GOT3 (cell line): ENCODE measurements at places on chromosomes 6 and 20.

GRCh38 chr20:63518351-63518861 is 2.2 kb upstream of the PPDPF start:
- DNase-seq = no peak

DNA sequence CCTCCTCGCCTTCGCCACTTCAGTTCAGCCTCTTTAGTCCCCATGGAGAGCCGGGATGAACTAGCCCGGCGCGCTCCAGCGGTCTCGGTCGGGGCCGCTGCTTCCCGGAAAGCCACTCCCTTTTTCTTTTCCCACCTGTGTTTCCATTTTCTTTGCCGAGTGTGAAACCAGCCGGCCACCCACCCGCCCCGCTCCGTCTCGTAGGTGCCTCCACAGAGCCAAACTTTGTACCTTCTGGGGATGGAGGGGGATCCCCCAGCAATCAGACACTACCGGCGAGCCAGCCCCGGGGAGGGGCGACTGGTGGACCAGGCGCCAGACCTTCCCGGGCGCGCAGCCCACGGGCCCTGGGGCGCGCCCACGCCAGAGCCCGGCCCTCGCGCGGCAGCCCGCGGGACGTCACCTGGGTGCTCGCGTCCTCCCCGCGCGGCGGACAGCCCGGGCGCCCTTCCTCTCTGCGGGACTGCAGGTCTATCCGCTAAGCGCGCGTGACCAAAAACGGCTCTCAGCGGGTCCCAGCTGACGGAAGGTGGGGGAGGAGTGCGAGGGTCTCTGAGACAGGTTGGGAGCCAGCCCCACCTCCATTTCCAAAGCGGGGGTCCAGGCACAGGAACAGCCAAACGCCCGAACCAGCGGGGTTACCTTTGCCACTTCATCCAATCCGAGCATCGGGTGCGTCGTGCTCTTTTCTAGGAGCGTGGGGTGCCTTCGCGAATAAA is at the start of gene MCHR2:
Gene MCHR2, minus strand, starts transcription at position 691 of the 719 bp plus-strand sequence. CDS start 38,076 bp downstream, outside the sequence.
- DNase-seq = no peak

GRCh38 chr6:79861023-79861422 is 86.3 kb downstream of the ELOVL4 start:
- DNase-seq = no peak

DNA sequence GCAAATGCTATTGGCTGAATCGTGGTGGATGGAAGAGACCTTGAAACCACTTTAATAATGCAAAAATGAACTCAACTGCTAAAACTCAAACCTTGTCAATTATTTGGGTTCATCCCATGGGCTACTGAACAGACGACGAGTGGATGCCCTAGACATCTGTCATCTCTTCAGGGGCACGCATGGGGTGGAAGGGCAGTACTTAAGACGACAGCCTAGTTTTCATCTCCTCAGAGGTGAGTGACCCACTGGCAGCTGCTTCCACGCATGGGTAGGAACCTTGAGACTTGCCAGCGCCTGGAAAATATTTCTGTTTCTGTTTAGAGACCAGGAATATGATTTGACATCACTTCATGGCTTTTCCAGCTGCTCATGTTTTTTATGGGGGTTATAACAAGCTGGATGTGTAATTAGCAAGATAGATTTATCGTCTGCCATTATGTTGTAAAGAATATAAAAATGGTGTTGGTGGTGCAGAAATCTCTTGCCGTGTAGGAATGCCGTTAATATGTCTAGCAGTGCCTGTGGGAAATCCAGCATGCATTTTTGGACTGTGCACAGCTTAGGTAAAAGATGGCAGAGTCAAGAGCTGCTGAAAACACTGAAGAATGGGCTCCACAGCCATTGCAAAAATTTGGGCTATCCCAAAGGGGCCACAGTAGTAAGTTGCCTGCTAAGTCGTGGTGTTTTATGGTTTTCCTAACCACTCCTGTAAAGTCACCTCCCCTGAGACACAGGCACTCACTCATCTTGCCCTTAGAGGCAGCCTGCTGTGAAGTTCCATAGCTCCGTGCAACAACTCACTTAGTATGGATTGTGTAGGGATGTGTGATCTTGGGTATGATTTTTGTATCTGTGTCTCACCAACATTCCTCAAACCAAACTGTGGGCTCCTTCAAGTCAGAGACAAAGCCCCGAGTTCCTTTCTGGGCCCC is 203.3 kb downstream of the EYA2 start:
- DNase-seq = no peak

GRCh38 chr6:56363796-56364430 is 116.5 kb upstream of the COL21A1 start:
- DNase-seq = no peak

DNA sequence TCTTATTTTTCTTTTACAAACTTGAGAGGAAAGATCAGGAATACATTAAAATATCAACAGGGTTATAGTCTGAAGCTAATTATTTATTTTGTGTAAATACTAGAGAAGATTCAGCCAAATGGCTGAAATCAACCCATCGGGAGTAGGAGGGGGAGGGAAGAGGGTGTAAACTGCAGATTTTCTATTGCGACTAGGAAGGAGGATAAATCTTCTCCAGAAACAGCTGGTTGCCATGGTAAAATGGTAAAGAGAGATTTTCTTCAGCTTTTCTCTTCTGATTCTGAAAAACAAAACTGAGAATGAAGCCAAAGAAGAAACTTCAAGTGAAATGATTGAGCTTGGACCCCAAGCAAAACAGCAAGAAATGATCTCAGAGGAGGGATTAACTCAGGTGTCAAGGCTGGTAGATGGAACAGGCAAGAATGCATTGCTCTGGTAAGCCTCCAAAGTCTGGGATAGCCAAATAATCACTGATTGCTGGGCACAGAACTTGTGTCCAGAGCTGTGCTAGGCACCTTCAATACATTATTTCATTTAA is 193.5 kb upstream of the SPTLC3 start:
- no peak for DNase-seq

DNA sequence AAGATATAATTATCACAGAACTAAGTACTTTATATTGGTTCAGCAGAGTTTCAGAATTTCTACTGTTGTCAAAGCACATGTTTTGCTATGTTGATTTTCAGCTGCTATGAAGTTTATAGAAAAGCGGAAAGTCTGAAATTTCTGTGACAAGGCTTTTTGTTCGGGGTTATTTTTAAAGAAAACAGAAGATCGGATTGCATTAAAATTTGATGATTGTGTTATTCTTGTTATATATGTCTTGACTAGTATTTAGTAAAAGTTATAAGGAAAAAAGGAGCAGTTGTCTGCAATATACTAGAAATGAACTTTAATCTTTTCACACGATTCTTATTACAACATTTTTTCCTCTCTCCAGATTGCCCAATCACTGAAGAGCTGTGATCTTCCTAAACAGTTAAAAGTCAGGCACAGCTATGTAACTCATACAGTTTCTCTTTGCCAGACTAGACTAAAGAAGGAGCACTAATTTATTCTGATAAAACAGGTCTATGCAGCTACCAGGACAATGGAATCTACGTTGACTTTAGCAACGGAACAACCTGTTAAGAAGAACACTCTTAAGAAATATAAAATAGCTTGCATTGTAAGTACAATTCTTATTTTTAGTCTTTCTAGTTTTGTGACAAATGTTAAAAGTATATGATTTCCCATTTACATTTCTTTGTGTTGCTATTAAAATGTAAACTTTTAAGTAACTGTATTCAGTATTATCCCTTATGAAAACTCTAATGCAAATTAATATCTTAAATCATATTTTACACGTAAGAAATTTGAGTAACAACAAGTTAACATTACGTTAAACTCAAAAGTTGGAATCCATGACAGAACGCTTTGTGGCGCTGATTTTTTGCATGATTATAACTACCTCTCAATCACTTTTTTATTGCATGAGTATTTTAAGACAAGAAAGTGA is at the start of gene ENPP3:
Gene ENPP3, plus strand, starts transcription at position 423 of the 913 bp plus-strand sequence. Its CDS starts 83 bp downstream, at position 506.
- no peak for DNase-seq

- no peak for DNase-seq
Observed at GRCh38 chr6:169752074-169752623, 727 bp downstream of the ERMARD start.

DNA sequence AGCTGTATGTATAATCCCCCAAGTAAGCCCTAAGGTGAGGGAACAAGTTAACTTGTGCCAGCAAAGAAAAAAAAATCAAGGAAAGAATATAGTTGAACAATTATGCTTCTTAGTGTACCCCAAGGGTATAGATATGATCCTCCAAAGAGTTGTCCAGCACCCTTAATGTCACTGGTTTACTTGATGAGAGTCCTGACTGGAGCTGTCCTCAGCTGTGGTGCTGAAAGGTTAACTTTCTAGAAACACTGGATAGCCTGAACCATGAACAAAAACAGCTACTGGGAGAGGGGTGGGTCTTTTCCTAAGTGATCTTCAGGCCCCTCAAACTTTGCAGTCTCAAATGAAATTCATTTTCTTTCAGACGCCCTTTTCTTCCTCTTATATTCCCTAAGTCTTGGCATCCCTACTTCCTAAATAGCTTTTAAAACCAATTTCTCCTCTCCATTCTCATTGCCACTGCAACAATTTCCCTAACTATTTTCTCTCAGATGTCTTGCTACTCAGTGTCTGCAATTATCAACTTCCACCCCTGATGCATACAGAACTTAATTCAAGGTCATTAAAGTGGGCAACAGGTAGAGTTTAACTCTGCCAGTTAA is 83.5 kb upstream of the PROKR2 start:
- DNase-seq = no peak

DNA sequence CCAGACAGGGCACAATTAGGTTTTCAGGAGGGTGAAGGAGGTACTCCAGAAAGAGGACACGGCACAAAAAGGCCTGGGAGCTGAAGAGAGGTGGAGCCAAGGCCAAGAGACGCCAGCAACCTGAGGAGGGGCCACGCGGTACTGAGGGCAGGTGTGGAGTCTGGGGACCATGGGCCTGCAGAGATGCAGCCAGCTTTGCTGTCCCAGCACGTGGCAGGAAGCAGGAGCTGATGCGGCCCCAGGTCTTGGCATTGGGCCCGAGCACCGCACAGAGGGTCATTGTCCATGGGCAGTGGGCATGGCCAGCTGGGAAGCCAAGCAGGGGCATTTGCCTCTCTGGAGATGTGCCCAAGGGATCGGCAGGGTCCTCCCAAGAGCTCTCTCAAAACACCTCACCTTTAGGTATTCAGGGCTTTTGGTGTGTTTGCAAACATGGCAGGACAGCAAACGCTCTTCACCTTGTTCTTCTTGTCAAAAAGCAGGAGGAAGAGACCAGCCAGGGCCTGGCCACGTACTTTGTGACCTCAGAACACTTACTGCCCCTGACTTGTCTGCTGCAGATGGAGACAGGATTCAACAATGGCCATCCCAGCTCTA is 1.4 kb upstream of the BPIFB1 start:
- DNase-seq = no peak

- DNase-seq = no peak
Observed at GRCh38 chr6:148999929-149000468, 253.2 kb downstream of the UST start.

DNA sequence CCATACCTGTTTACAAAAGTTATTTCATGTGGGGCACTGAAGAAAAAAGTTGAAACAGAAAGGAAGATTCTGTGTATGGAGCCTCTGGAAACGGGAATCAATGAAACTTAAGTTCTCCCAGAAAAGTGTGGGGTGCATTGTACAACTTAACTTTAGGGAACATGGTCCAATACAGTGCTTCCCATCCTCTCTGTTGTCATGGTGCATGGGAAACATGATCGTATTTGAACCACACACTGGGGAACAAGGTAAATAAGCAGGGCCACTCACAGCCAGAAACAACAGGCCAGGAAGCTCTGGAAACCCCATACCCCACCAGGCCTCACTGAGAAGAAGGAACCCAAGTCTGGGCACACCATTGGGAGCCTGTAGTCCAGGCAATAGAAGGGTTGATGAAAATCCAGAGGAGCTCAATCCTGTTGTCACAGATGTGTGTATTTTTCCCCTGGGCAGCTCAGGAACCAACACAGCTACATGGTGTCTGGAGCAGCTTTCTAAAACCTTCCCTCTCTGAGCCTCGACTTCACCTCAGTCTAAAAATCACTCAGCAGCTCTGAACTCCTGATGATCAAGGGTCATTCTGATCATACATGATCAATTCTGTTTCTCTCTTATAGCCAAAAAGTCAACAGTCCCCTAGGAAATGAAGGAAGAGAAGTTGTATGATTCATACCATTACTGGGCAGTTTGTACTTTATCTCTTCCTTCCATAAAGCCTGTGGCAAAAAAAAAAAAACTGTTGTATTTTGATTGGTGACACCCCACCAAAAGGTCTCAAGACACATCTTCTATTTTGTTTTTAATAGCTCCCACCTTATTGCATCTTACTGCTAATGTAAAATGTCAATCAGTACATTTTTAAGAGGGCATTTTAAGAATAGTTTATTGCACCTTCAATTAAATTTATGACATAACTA is 198.5 kb upstream of the TAB2 start:
- DNase-seq = no peak

- DNase-seq = no peak
Observed at GRCh38 chr6:170222498-170223471, 68.1 kb downstream of the DLL1 start.

- no peak for DNase-seq
Observed at GRCh38 chr6:64415926-64416325, 780.3 kb downstream of the PHF3 start.

- DNase-seq = no peak
Observed at GRCh38 chr6:150987371-150987828, 121.9 kb downstream of the MTHFD1L start.

DNA sequence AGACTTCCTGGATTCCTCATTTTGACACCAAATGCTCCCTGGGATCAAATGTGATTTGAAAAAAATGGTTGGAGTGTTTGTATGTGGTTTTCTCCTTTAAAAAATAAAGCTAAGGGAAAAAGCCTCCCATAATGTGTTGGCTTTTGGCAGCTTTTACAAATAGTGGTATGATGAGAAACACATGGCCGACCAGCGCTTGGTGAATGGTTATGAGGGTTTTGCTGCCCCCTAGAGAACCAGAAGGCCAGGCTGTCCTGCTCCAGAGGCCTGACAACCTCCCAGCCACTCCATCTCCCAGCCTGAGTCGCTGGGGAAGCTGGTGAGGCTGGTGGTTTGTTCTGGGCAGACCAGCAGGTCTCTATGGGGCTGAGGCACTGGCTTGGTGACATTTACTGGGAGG is 69.3 kb downstream of the CLIC5 start:
- no peak for DNase-seq

- no peak for DNase-seq
Observed at GRCh38 chr6:9409126-9409525, 973.8 kb upstream of the SLC35B3 start.

DNA sequence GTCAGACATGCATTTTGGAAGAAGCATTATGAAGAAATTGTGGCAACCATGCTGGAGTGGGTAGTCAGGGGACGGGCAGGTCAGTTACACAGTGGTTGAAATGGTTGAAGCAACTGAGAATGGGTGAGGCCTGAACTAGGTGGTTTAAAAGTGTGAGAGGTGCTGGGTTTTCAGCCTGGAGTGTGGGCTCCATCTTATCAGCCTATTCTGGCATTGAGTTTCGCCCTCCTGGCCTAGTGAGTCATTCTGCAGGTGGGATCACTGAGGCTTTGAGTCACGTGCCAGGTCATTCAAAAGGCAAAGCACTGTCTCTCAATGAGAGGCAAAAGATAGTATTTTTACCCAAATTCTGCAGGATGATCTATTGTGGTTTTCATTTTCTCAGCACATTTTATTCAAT is 181.9 kb upstream of the CHD6 start:
- DNase-seq = no peak

- DNase-seq = no peak
Observed at GRCh38 chr6:1916334-1917070, 306.8 kb downstream of the FOXC1 start.

GRCh38 chr20:37042986-37043972 is 52.5 kb downstream of the RBL1 start:
- DNase-seq = no peak
